Large intestine (tissue), 12 donors: ENCODE measurements at places on chromosomes 5 and 9. TPM values are rescaled to one million over a fixed set of nuclear protein-coding genes. Genes with fewer than 3 reads are reported as not detected.

The QRFP gene
- polyA plus RNA-seq, result 0.36 TPM

The LIFR gene
- polyA plus RNA-seq, result 23.8 TPM

DNA sequence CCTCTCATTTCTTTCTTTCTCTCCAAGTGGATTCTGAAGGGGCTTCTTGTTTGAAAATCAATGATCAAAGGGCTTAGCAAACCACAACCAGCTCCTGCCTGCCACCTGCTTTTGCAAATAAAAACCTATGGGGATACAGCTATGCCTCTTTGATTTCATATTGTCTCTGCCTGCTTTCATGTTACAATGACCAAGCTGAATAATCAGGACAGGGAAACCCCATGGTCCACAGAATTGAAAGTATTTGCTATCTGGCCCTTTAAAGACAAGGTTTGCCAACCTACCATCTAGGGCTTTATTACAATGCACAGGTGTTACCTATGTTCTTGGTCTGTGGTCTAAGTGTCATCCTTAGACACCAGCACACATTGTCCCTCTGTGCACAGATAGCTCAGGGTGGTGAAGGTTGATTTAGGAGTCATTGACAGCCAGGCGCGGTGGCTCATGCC is 28.8 kb upstream of the PLIN2 start:
- peaks cover 24% of the 10 kb centered on the region for H3K4me1 ChIP-seq
- no peak overlapping the region for H3K27ac ChIP-seq
- no peak for DNase-seq
- H3K36me3 ChIP-seq, result no peaks in the 10 kb centered on the region
- no peaks in the 10 kb centered on the region for H3K27me3 ChIP-seq

DNA sequence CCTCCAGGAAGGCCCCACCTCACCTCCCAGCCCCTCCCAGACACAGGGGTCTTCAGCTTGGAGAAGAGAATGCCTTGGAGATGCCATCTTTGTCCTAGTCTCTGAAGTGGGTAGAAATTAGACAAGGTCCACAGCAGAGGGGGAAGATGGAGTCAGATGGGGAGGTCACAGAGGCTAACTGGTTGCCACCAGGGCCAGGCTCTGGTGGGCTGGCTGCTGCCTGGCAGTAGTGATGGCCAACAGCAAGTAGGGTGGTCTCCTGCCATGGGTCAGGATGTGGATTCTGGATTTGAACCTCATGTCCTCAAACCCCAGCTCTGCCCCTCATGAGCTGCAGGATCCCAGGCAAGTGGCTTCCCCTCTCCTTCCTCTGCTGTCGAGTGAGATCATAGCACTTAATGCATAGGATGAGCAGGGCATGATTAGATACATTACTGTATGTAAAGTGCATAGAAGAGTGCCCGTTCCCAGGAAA is 38.7 kb upstream of the NEK6 start:
- no peaks in the 10 kb centered on the region for H3K36me3 ChIP-seq
- no peaks in the 10 kb centered on the region for H3K27me3 ChIP-seq
- H3K4me1 ChIP-seq, result peaks cover 34% of the 10 kb centered on the region
